ENCODE measurements at places on chromosomes 4 and X.

- no peak for DNase-seq
Measured at GRCh38 chr4:168519576-168519975, 22.7 kb downstream of the PALLD start.

GRCh38 chrX:13489454-13489853 lies 79.9 kb upstream of the EGFL6 start:
- no peak for DNase-seq

- DNase-seq = no peak
Measured at GRCh38 chr4:156672492-156673305, 298.9 kb downstream of the PDGFC start.

GRCh38 chrX:8663325-8663724 lies 68.6 kb downstream of the ANOS1 start:
- DNase-seq = no peak

Measured in activated T-cell treated with anti-CD3 and anti-CD28 coated beads, Interleukin-2, amount 50 U/mL, for 24 hours (primary cell).